ENCODE measurements at places on chromosomes 7 and 10.

DNA sequence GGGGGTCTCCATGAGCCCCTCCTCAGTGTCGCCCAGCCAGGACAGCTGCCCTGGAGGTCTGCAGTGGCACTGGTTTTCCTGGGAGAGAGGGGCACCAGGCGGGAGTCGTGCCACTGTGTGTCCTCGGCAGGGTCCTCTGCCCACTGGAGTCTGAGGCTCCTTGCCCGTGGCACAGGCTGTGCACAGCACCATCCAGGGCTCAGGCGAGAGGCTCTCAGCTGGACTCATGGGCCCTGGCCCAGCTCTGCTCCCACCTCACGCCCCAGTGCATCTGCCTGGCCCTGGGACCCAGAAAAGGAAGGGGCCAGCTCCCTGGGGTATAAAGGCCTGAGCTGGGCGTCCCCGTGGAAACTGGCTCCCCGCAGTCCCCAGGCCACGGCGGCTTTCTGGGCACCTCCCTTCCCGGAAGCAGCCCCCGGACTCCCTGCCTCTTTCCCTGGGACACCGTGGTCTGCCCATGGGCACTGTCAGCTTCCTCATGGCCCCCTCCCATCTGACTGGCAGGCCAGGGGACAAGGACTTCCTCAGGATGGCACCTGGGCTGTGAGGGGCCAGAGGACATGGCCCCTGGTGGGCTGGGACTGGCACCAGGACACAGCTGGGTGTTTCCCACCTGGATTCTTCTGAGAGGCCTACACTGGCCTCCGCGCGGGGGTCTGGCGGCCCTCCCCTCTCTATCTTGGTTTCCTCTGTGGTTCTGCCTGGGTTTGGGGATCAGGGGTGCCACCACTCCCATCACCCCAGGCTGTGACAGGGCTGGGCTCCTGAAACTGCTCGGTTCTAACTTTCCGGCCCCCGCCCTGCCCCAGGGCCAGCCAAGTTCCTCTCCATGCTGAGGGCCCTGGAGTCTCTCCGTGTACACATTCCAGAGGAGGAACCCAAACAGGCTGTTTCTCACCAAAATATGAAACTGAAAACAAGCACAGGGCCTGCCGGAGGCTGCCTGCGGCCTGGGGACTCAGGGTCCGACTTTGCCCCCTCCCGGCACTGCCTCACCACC is 5.5 kb downstream of the FOXL3 start:
- no peak for DNase-seq

DNA sequence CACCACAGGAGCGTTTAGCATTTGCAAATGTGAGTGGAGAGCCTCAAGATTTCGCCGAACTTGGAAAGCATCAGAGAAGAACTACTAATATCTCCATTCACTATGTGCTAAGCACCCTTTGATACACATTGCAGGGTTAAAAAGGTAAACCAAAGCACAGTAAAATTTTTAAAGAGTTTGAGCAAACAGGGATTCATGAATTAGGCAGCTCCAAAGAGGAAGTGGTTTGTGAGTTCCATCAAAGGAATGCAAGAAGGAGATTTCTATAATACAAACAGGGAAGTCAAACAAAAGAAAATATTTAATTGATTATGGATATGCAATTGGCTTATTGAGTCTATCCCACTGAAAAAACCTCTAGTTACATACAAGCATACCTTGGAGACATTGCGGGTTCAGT is 81.1 kb upstream of the TMEM72 start:
- DNase-seq: no peak

DNA sequence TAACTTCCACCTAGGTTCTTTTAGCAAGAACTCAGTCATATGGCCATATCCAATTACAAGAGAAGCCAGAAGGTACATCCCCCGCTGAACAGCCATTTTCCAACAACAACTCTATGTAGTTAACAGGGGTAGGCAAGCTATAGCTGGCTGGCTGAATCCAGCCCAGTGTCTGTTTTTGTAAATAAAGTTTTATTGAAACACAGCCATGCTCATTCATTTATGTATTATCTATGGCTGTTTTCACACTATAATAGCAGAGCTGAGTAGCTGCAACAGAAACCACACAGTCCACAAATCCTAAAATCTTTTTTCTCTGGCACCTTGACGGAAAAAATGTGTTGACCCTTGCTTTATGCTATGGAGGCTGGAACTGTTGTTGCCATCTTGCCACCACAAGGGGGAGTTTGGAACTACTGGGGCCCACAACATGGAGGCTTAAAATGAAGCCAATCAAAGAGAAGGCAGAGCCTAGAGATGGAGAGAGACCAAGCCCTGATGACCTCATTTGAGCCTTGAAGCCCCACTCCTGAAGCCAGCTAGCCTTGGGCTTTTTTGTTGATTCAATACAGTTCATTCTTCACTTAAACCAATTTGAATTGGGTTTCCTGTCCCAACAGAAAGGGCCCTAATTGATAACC is 33.3 kb upstream of the XPNPEP1 start:
- DNase-seq: no peak

DNA sequence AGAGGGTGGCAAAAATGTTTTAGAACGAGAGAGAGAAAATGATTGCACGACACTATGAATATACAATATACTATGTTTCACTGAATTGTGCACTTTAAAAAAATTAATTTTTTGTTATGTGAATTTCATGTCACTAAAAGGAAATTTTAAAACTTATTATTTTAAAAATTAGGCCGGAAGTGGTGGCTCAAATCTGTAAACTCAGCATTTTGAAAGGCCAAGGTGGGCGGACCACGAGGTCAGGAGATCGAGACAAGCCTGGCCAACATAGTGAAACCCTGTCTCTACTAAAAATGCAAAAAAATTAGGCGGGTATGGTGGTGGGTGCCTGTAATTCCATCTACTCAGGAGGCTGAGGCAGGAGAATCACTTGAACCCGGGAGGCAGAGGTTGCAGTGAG is 642.5 kb downstream of the XPNPEP1 start:
- DNase-seq: no peak

DNA sequence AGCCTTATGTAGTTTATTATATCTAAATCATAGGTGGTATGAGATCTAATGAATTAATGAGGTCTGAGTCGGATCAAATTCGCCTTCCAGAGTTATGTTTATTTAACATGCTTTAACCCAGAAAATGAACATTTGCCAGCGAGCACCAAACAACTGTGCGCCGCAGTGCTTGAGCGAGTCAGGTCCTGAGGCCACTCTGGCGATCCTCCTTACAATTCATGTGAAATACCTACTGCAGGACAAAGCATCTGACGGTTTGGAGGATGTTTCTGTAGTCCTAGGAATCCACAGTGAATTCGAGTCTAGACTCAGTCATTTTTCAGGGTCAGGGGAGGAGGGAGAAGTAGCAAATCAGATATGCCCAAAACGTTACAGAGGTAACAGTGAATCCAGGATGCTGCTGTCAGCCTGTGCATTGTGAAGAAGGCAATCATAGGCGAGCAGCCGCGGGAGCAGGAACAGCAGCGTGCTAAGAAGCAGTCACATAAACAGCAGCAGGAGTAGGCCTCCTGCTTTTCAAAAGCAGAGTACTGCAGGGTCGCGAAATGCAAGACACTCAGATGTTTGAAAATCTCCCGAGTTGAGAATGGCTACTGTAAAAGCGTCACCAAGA is 120.2 kb downstream of the CACNB2 start:
- DNase-seq: no peak

DNA sequence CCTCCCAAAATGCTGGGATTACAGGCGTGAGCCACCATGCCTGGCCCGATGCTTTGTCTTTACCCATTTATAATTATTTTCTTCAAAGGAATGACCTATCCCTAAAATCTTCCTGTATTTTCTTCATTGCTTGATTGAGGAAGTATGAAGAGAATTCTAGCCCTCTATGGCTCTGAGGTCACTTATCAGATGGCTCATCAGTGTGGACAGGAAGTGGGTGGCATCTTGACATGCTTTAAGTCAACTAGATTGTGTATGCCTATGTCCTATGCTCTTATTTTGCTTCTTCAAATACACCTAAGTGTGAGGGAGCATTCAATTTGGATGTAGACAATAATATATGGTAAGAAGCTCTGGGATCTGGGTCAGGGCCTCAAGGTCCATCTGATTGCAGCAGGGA is 1020.5 kb downstream of the LRMDA start:
- DNase-seq: no peak

GRCh38 chr7:30478349-30479201 is at the start of gene NOD1:
Gene NOD1, minus strand, starts transcription at chr7:30478784. Its CDS starts 21,863 bp downstream, at chr7:30456921.
- peak; percentile 62 for DNase-seq
